ENCODE measurements at places on chromosomes 3 and 15.

DNA sequence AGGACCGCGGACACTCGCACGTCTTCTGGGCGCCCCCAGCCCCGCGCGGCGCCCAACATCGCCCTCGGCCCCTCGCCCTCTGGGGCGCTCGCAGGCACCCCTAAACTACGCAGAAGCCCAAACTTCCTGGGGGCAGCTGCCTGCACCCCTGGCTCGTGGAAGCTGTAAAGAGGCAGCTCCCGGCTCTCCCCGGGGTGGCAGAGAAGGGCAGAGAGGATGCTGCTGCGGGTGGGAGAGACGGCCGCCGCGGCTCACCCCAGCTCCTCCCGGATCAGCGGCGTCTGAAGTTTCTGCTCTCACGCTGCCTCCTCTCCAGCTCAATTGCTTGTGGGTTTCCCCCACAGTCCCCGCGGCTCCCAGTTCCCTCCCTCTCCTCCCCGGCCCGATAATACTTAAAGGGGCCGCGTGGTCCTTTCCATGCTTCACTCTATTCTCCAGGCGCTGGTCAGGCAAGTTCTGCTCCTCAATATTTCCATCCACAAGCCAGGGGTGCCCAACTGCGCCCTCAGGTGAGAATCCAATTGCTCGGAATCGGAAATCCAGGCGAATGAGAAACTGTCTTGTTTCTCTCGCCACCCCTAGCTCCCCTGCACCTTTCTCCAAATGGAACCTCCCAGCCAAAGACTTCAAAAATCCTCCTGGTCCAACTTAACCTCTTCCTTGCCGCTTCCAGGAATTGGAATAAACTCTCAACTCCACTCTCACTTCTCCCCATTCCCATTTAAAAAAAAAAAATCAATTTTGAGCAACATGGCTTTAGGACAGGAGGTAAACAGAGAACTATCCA, 748.5 kb downstream of the ROBO1 start:
- DNase-seq = peak; percentile 97

- no peak for DNase-seq
Measured at GRCh38 chr15:92953566-92953965, 53.4 kb downstream of the CHD2 start.

- no peak for DNase-seq
Measured at GRCh38 chr15:31264559-31265089, 62.0 kb upstream of the KLF13 start.

DNA sequence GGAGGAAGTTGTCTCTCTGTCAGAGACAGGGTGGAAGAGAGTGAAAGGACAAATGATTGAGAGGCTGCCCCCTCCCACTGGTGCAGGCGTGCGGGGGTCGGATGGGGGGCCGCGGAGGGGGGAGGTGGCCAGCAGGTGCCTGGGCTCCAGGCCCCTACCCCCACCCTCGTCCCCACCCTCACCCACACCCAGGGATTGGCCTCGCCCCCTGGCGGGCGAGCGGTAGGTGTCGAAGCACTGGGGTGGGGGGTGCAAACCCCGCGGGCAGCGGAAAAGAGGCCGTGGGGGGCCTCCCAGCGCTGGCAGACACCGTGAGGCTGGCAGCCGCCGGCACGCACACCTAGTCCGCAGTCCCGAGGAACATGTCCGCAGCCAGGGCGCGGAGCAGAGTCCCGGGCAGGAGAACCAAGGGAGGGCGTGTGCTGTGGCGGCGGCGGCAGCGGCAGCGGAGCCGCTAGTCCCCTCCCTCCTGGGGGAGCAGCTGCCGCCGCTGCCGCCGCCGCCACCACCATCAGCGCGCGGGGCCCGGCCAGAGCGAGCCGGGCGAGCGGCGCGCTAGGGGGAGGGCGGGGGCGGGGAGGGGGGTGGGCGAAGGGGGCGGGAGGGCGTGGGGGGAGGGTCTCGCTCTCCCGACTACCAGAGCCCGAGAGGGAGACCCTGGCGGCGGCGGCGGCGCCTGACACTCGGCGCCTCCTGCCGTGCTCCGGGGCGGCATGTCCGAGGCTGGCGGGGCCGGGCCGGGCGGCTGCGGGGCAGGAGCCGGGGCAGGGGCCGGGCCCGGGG, at the start of gene KAT2B:
Gene KAT2B (plus strand): TSS at position 682 of the 783 bp plus-strand sequence. CDS start 32 bp downstream, at position 714.
- DNase-seq = peak; percentile 87

- peak; percentile 82 for DNase-seq
Measured at GRCh38 chr3:73508330-73508954, 116.3 kb downstream of the PDZRN3 start.

GRCh38 chr3:4454142-4454541, 12.9 kb downstream of the SUMF1 start:
- DNase-seq = no peak

DNA sequence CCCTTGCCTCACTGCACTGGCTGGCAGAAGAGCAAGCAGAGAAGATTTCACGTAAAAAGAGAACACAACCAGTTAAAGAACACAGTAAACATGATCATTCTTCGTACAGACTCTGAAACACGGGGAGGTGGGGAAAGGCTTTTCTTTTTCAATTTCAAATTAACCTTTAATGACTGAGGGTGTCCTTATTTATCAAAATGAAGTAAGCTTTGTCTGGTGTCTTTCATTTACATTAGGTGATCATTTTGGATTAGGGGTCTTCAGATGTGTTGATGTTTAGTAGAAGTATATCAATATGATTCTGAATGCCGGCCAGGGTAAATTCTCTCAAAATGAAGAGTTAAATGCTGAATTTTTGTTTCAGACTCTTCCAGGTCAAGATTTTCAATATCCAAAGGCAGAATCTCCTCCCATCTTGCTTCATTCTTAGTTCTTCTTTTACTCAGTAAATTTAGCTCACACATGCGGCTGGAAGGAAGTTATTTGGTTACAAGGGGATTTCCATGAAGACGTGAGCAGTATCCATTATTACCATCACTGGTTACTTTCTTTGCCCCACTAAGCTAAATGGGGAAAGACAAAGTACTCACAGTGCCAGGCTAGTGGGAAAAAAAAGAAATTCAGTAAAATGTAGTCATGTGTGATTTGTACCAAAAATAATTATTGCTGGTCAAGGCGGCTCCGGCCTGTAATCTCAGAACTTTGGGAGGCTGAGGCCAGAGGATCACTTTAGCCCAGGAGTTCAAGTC, 272.2 kb upstream of the NR2F2 start:
- DNase-seq = no peak

- no peak for DNase-seq
Measured at GRCh38 chr15:100932676-100933348, 13.7 kb downstream of the LRRK1 start.

GRCh38 chr3:48592519-48593087, 2.5 kb downstream of the COL7A1 start:
- DNase-seq = no peak

GRCh38 chr3:41159588-41160189, 39.6 kb upstream of the CTNNB1 start:
- DNase-seq = no peak

DNA sequence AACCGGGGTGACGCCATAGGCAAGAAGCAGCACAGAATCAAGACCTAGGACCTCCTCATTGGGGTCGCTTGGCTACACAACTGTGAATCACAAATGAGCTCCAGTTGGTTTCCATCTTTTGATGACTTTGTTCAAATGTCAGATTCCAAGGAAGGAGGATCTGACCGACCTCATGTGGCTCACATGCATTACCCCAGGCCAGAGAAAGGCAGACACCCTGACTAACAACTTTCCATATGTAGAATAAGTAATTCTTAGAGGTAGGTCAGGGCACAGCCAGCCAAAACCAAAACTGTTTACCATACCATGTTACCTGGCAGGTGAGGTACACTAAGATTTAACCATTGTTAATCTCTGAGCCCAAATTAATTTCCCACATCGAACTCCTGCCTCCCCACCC, 96.5 kb downstream of the CCNL1 start:
- DNase-seq = no peak

DNA sequence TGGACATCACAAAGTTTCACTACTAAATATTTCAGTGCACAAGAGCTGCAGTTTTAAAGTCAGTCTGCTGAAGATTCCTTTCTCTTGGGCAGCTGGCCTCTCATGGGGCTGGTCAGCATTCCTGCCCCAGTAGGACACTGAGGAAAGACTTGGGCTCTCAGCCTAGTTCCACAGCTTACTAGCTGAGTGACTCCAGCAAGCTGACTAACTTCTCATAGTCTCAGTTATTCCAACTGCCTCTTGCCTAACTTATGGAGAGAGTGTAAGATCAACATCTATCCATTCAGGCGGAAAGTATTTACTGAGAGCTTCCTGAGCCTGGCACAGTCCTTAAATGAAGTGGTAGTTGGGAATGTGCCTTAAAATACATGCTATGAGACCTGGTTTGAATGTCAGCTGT, 27.0 kb downstream of the TM4SF4 start:
- DNase-seq = no peak

DNA sequence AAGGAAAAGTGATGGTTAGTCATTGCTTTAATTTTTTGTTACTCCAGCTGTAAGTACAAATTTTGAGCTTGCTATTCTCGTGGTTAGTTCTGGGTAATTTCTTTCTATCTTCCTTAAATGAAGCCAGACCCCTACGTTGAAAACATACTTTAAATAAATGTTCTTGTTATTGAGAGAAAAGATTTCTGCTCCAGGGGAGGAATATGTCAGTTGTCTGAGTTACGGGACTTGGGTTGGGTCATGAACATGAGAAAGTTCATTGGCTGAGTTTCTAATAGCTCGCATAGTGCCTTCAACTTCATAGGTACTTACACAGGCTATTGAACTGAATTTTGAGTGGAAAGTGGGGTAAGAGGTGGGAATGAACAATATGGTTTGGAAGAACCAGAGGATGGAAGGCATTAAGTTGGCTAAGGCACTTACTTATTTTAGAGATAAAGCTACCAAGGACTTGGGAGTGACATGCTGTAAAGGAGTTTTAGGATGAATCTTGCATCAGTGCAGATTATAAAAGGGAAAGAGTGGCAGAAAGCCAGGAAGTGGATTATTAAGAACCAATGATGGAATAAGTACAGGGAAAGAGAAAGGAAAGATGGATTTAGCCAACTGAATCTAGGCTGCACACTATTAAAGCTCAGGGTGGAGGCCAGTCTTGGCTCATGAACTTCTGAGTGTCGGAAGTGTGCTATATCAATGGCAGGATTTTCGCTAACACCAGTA, 1.4 kb downstream of the RPSA start:
- no peak for DNase-seq

DNA sequence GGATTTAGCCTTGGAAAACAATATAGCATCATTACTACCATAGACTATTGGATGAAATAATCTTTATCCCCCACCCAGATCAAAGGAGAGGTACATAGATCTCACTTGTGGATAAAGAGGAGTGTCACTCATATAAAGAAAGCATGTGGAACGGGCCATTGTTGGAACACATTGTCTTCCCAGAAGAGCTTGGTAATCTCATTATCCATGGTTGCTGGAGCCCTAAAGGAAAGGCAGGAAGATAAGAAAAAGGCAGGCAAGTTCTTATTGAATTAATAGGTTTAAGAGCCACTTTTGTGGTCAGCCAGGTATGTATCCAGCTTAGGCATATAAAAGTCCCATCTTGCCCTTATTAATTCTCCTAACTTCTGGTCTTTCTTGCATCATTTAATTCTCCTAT, 659.1 kb downstream of the GRM7 start:
- DNase-seq = no peak

DNA sequence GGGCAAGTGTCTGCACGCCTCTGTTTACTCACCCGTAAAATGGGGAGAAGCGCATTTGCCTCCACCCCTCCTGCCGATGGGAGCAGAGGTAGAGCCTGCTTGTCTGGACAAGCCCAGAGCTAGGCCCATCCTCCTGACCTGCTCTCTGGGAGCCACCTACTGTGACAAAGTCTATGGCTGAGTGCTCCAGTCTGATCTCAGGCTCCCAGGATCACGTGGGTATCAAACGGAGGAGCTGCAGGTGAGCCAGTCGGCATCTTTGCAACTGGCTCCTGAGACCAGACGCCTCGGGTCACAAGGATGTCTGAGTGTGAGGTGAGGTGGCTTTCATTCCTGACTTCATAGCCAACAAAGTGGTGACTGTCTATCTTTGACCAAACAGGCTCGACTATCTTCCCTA, 2.1 kb upstream of the ALDH1A3 start:
- DNase-seq = no peak

DNA sequence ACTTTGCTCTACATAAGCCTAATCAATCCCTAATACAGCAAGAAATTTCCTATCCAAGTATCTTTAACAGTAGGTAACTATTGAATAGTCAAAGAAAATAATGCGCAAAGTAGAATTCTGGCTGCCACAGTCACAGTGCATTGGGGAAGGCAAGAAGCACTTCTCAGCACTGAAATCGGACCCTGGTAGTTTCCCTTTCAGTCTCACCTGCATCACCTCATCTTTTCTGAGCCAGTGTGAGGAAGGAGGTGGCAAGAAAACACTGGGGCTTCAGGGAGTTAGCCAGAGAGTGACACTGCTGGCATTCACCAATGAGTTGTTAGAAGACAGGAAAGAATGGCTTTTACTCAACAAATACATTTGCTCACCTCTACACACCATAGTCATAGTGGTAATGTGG, 8.3 kb downstream of the TRIM42 start:
- DNase-seq = no peak

DNA sequence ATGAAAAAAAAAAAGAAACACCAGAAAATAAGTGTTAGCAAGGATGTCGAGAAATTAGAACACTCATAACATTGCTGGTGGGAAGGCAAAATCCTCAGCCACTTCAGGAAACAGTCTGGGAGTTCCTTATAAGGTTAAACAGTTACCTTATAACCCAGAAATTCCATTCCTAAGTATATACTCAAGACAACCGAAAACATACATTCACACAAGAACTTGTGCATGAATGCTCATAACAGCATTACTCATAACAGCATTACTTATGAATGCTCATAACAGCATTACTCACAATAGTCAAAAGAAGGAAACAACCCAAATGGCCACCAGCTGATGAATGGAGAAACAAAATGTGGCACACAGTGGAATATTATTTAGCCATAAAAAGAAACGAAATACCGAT, 34.8 kb upstream of the DCP1A start:
- DNase-seq = no peak

- DNase-seq = no peak
Measured at GRCh38 chr3:30407651-30408050, 198.8 kb upstream of the TGFBR2 start.

- peak; percentile 76 for DNase-seq
Measured at GRCh38 chr3:188400494-188401243, 246.7 kb downstream of the LPP start.

- no peak for DNase-seq
Measured at GRCh38 chr3:78979028-78979427, 788.8 kb downstream of the ROBO1 start.

- no peak for DNase-seq
Measured at GRCh38 chr3:115436767-115437301, 186.5 kb upstream of the GAP43 start.

DNA sequence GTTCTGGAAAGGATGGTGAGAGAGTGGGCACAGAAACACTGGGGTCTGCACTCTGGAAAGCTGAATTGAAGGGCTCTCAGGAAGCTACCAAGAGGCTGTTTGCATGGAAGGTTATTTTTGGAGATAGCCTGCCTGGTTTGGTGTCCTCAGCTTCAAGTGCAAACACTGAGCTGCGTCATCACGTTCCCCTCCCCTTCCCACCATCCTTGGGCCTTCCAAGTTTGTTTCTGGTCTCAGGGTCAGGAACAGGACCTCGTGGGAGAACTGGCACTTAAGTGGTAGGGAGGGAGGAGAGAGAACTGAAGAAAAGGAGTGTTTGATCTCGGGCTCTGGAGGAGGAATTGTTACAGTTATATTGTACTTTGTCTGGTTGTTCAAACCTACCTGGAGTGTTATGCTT, 10.6 kb downstream of the ST6GAL1 start:
- DNase-seq = no peak

GRCh38 chr3:86228101-86228500, 762.8 kb downstream of the VGLL3 start:
- no peak for DNase-seq

GRCh38 chr15:95170561-95171380, 939.4 kb downstream of the MCTP2 start:
- no peak for DNase-seq

All from muscle of leg (tissue), 16 donors.